ENCODE measurements at places on chromosomes 16 and 17. TPM values are rescaled to one million over a fixed set of nuclear protein-coding genes. Genes with fewer than 3 reads are reported as not detected.

- no peak for DNase-seq
Observed at GRCh38 chr16:84314373-84314772, 19.7 kb downstream of the WFDC1 start.

SYCE1L gene
- 3.6 TPM for polyA plus RNA-seq

DNA sequence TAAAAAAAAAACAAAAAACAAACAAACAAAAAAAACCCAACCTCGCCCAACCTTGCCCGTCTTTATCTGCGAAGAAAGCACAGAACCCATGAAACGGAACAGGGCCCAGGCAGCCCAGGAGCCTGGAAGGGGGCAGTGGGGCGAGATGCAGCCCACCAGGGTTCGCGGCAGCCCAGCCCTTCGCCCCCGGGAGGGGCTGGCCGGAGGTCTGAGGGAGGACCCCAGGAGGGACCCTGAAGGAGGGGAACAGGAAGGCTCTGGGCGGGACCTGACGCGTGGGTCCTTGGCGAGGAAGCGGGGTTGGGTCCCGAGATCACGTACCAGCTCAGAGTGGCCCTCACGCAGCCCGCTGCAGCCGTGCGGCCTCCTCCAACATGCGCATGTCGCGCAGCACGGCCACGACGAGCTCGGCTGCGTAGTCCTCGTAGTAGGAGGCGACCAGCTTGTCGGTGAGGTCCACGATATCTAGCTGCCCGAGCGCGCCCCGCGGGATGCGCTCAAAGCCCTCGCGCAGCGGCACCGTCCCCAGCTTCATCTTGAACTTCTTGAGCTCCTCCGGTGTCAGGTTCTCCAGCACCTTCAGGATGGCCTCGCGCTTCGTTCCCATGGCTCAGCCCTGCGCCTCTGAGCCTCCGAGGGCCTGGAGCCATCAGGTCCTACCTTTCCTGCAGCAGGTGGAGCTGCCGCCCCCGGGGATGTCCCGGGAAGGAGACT lies at the start of gene PYDC1:
TSS of gene PYDC1 (minus strand) at position 714 of the 714 bp plus-strand sequence. CDS start at position 607, 107 bp downstream.
- no peak for DNase-seq

- no peak for DNase-seq
Observed at GRCh38 chr16:52976539-52977167, 76.0 kb downstream of the CHD9NB start.

TSEN54 gene
- 20.8 TPM for polyA plus RNA-seq

AKTIP gene
- 51.8 TPM for polyA plus RNA-seq

Measured in left renal pelvis (tissue), 4 donors.